GM12878 (cell line): ENCODE measurements at places on chromosomes 5 and 9. TPM values are rescaled to one million over a fixed set of nuclear protein-coding genes. Genes with fewer than 3 reads are reported as not detected.

DNA sequence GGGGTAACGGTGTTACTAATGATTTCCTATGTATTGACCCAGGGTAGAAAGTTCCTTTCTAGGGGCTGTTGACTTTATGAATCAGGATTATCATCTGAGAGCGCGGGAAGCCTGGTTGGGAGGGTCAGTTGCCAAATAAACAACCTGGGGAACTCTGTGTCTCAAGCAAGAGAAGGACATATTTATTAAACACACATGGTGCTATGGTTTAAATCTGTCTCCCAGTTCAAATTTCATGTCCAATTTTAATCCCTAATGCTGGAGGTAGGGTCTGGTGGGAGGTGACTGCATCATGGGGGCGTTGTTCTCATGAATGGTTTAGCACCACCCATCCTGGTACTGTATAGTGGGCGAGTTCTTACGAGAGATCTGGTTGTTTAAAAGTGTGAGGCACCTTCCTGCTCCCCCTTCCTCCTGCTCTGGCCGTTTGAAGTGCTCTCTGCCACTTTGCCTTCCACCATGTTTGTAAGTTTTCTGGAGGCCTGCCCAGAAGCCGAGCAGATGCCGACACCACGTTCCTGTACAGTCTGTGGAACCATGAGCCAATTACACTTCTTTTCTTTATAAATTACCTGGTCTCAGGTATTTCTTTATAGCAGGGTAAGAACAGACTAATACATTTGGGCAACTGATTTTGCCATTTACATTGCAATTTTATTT lies 19.7 kb upstream of the GAS1 start:
- DNase-seq = no peak

DNA sequence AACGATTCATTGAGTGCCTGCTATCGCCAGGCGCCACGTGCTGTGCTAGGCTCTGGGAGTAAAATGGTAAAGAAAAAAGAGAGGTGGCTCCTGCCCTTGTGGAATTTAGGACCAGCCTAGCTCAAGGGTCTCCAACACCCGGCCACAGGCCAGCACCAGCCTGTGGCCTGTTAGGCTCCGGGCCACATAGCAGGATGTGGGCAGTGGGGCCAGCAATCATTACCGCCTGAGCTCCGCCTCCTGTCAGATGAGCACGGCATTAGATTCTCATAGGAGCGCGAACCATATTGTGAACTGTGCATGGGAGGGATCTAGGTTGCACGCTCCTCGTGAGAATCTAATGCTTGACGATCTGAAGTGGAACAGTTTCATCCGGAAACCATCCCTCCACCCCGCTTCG lies 1.5 kb downstream of the RMRP start:
- DNase-seq = no peak

DNA sequence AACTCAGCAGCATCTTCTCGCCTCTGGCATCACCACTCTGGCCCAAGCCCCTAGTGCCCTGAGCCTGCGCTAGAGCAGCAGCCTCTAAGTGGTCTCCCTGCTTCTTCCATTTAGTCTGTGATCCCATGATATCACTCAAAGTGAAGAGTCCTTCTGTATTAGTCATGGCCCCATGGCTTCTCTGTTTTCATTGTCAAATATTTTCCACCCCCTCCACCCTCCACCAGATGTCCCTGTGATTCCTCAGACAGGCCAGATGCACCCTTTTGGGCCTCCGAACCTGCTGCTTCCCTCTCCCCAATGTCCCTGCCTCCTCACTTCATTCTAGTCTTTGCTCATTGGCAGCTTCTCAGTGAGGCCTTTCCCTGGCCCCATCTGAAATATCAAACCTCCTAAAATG lies 299.2 kb downstream of the SPOCK1 start:
- no peak for DNase-seq

GRCh38 chr5:167242701-167243100 lies 1048.7 kb upstream of the WWC1 start:
- DNase-seq = no peak

- no peak for DNase-seq
These were observed 214.8 kb downstream of the LURAP1L start for GRCh38 chr9:12989669-12990068.

GRCh38 chr5:66848749-66849641 lies 252.8 kb downstream of the MAST4 start:
- no peak for DNase-seq

DNA sequence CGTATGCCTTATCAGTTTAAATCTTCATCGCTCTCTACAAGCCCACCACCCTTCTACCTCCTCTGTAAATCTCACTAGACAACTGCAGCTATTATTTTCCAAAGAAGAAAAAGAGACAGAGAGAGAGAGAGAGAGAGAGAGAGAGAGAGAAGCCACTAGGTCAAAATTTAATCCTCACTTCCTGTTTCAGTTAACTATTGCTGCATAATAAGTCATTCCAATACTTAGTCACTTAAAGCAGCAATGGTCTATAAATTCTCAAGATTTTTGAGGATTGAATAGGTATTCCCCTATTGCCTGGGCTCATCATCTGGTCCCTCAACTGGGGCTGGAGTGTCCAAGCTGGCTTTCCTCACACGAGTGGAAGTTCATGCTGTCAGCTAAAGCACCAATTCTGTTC lies 68.8 kb downstream of the ITGA1 start:
- no peak for DNase-seq

- no peak for DNase-seq
These were observed 3.3 kb downstream of the RNF20 start for GRCh38 chr9:101536938-101537337.

Gene SAXO1
- total RNA-seq = not detected in 2 replicates

Gene GRIN3A
- total RNA-seq = not detected in 2 replicates

Gene BTNL8
- not detected in 2 replicates for total RNA-seq

Gene PCDHB8
- total RNA-seq = not detected in 2 replicates

Gene MZB1
- 200 and 218 TPM in 2 replicates for total RNA-seq
